ENCODE measurements at places on chromosomes 2 and 18.

DNA sequence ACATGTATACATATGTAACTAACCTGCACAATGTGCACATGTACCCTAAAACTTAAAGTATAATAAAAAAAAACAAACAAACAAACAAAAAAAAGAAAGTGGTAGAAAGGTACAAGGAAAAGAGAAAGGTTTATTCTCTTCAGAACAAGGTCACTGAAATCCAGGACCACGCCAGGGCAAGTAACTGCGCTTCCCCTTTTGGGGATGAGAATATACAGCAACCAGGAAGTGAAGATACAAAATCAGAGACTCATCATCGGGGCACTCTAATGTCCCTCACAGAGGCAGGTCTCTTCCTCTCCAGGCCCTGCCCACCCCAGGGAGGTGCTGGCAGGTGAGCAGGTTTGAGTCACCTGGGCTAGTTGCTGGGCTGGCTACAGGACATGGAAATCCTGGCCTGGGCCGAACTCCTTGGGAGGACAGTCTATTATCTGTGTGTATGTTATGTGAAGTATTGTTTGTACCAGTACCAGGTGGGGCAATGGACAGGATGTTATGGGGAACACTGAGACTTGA is 100.4 kb upstream of the GPR45 start:
- DNase-seq = no peak

GRCh38 chr2:219228911-219229304 is 528 bp downstream of the ATG9A start:
- no peak for DNase-seq

- no peak for DNase-seq
Measured at GRCh38 chr2:106565599-106565998, 78.4 kb downstream of the CD8B2 start.

- DNase-seq = no peak
Measured at GRCh38 chr2:206230060-206230762, 44.3 kb upstream of the ZDBF2 start.

DNA sequence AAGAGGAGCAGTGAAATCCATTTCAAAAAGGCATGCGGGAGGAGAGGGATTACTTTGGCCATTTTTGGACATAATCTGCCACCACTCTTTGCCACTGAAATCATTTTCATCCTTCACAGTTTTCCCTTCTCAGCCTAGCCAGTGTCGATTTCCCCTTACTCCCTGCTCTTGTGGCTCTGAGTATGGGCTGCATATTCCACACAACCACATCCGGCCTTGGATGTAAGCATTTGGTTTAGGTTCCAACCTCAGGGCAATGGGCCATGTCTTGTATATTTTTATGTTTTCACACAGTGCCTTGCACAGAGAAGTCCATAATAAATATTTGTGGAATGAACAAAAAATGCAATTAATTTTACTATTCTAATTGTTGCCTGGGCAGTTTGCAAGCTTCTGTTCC is 7.7 kb upstream of the SERPINE2 start:
- no peak for DNase-seq

All from CD4-positive, alpha-beta T cell treated with Interleukin-1 beta for 1 hour (primary cell).